ENCODE measurements at places on chromosomes 5 and 9.

GRCh38 chr5:95768731-95769130 is 37.6 kb downstream of the RHOBTB3 start:
- no peak for DNase-seq

- DNase-seq, result no peak
Measured at GRCh38 chr5:133603711-133604110, 8.6 kb downstream of the FSTL4 start.

- no peak for DNase-seq
Measured at GRCh38 chr5:8870349-8870958, 675.4 kb downstream of the SEMA5A start.

- no peak for DNase-seq
Measured at GRCh38 chr5:140588311-140589070, 23.9 kb downstream of the SLC35A4 start.

DNA sequence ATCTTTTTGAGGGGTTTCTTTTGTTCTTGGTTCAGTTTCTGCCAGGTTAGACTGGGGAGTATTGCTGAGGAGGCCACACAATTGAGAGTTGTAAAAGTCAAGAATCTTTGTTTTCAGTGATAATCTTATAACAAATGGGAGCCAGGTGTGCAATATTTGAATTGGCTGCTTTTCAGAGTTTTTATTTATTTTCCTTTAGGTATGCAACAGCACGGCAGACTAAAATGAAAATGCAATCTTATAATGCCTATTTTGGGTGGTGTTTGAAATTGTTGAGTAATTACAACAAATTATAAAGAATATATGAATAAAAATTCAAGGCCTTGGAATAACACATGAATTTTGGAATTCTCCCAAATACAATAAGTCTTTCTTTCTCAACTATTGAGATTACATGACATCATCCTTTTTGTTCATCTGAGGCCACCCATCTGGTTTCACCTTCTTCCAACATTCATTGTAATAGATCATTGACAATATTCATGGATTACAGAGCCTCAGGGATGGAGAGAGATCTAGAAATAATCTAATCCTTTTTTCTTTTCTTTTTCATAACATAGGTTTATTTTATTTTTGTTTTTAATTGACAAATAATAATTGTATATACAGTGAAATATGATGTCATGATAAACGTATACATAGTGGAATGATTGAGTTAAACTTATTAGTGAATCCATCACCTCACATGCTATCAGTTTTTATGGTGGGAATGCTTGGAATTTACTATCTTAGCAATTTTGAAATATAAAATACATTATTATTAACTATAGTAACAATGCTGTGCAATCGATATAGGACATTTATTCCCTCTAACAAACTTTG is 1061.0 kb downstream of the NR2F1-AS1 start:
- DNase-seq, result no peak

DNA sequence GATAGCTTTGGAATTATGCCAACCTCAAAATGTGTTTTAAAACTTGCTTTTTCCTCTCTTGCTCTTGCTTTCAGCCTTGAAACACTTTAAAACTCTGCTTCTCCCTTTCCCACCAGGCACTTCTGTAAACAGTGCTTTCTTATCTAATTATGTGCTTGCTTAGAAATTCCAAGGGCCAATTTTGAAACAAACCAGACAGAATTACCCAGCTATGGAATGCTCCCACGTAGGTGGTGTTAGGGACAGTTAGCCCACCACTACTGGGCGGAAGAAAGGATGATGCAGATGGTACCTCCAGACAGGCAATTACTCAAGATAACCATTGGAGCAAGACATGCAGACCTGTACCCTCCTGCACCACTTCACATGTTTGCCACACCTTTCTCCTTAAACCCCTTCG is 523.0 kb upstream of the PTPRD start:
- no peak for DNase-seq

GRCh38 chr5:67605730-67606585 is 409.4 kb upstream of the CD180 start:
- DNase-seq, result no peak

- peak; percentile 84 for DNase-seq
Measured at GRCh38 chr9:135087489-135087792, at the start of gene OLFM1. Gene OLFM1 (plus strand): TSS chr9:135087668. CDS start chr9:135087990, 322 bp downstream.

DNA sequence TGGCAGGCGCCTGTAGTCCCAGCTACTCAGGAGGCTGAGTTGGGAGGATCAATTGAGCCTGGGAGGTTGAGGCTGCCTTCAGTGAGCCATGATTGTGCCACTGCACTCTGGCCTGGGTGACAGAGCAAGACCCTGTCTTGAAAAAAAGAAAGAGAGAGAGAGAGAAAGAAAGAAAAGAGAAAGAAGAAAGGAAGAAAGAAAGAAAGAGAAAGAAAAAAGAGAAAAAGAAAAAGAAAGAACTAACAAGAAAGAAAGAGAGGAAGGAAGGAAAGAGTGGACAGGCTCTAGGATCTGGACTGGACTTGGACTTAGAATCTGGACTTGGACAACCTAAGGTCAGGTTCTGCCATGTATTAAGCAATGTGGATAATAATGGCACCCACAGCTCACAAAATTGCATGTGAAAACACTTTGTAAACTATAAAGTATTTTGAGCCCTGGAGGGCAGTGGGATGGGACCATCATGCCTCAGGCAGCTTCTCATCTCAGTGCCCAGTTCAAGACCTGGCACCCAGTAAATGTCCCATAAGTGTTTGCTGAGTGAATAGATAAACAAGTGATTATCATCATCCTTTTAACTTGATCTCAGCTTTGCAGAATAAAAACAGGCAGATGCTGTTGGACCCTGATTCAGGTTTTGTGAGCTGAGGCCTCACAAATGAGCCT is 12.8 kb upstream of the PHF19 start:
- no peak for DNase-seq

- no peak for DNase-seq
Measured at GRCh38 chr5:115321309-115321708, 24.9 kb upstream of the CCDC112 start.

DNA sequence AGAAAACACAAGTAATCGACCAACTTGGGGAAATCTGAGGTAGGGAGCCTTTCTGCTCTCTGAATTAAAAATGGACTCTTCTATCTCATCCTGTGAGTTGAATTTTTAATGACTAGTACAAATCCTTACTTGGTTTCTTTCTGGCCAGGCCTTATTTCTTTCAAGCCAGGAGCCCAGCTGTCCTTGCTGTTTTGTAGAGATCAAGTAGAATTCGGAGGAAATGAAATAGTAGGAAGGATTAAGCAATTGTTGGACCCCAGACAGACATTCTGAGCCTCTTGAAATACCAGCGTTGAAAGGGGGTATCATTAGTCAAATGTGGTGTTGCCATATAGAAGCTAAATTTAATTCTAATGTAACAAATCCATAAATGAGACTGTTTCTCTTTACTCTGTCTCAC is 53.7 kb upstream of the SMIM15 start:
- DNase-seq, result no peak

DNA sequence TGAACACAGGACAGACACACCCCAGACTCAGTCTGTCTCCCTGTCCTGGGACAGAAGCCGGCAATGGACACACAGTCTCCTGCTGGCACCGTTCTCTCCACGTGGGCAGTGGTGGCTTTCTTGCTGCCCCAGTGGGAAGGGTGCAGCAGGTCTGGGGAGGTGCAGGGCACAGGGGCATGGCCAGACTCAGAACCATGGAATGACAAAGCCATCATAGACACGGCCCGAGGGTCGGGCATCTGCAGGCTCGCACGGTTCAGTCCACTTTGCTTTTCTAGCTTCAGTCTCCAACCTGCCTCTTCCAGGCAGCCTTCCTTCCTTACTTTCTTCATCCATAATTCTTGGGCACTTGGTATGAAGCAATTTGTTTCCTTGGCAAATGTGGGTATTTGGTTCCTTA is 16.7 kb downstream of the MYMK start:
- no peak for DNase-seq

GRCh38 chr9:35257986-35258659 is 96.3 kb downstream of the UNC13B start:
- DNase-seq, result no peak

- DNase-seq, result no peak
Measured at GRCh38 chr5:14445013-14445412, 136.6 kb upstream of the OTULINL start.

DNA sequence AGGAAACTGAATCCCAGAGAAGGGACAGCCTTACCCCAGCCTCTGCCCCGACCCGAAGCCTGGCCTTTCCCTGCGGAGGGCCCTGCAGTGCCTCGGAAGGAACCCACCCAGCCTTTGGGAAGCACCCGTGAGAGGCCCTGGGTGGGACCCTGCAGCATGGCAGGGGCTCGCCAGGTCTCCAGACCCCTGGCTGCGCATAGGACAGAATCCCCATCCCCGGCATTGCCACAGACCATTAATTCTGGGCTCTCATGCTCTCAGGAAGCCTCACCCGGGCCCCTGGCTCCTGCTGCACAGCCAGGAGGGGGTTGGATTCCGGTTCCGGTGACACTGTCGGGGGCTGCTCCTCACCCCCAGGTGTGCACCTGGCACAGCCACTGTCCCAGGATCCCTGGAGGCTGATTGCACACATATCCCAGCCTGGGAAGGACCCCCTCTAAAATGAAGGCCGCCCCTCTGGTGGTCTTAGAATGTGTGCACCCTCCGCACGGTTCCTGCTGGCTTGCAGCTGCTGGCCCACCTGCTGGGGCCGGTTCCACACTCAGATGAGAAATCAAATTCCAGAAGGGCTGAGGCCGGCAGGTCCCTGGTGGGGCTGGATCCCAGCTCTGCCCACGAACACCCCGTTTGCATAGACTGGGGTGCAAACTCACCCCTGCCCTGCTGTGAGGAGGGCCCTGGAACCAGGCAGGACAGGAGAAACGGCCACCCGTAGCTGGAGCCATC is 4.7 kb downstream of the EGFL7 start:
- DNase-seq, result no peak

GRCh38 chr5:7078901-7079300 is 317.0 kb upstream of the ADCY2 start:
- peak; percentile 38 for DNase-seq

GRCh38 chr9:4762886-4763541 is 22.0 kb upstream of the AK3 start:
- peak; percentile 65 for DNase-seq

DNA sequence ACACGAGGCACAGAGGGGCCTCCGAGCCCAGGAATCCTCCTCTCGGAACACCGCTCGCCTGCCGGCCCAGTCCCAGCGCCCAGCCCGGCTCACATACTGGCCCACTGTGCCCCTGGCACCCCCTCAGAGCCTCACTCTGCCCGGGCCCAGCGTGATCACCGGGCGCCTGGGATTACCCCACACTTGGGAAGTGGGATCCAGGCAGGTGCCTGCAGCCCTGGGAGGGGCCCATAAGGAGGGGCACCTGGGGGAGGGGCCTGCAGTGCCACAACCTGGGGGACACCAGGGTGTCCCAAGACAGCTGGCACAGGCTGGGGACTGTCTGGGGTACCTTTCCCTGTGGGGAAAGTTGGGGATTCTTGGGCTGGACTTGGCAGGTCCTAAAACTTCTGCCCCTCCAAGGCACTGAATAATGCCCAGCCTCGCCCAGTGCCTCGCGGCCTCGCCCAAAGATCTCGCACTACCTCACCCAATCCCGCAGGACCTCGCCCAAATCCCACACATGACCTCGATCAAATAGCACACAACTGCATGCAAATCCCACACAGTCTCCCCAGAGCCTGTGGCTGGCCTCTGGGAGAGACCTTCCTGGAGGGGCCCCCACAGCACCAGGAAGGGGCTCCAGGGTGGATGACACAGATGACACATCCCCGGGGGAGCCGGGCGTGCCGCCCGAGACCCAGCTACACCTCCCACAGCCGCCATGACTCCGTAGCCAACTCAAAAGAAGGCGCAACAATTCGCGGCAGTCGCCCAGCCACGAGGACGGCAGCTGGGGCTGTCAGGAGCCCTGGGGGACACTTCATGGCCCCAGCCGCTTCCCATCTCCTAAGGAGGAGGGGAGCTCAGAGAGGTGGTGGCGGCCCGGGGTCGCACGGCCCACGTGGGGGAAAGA is 13.7 kb downstream of the NOTCH1 start:
- DNase-seq, result no peak

DNA sequence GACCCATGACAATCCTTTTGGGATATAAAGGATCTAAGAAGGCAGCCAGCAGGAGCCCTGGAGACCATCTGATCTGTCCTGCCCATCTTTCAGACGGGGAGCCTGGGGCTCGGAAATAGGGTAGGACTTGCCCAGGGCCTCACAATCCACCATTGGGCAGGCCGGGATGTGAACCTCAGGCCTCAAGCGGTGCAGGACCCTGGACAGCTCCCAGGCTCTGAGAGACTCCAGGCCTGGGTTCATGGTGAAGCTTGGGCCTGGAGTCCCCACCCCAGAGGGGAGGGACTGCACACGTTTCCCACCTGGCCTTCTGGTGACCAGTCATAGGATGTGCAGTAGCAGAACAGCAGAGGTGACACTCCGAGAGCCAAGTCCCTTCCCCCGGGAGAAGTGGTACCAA is 36.6 kb upstream of the RAPGEF1 start:
- peak; percentile 92 for DNase-seq

DNA sequence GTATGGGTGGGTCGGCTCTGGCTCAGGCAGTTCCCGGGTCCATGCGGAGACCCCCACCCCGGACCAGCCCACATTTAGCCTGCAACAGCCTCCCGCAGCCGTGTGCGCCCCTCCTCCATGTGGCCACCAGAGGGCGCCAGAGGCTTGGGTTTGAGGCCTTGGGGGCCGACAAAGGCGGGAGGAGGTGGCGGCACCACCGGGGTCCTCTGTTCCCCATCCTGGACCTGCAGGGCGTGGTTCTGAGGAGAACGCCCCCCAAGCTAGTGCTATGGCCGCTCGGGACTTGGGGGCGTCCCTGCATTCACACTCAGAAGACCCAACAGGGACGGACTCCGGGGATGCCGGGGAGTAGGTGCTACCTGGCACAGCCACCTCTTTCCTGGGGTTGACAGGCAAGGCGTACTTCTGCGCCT is 16.5 kb downstream of the ASS1 start:
- peak; percentile 91 for DNase-seq

- no peak for DNase-seq
Measured at GRCh38 chr5:149544028-149544420, 7.2 kb downstream of the CSNK1A1 start.

DNA sequence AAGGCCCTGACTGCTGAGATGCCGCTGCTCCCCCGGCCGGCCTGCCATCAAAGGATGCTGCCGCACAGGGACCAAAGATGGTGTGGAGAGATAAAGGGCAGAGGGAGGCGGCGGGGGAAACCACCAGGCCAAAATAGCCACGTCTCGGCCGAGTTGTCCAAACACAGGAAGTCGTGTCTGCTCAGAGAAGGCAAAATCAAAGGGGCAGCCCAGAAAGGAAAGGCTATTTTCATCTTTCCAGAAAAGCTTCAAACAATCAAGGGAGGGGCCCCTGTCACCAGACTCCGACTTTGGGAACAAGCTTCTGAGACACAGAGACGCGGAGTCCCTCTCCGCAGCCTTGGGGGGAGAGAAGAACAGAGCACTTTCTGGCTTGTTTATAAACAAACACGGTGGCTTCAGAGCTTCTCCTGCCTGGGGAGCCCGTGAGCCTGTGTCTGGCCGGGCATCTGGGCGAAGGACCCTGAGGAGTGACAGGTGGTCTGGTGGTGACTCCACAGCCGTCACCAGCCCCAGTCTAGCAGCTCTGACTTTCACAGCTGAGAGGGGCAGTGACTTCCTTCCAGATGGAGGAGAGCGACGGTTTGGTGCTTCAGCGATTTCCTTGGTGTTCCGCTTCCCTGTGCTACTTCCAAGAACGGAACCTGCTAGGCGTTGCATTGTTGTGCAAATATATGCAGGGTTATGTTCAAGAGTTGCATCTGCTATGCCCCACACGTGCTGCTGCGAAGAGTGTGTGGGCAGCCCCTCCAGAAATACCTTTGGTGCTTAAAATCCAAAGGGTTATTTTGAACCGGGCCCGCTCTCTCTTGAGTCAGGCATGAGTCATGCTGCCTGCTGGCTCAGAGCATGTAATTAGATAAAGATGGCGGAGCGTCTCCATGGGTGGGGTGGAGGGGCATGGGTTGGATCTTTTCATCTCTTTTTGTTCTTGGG is 24.0 kb downstream of the ADAMTSL2 start:
- DNase-seq, result peak; percentile 67

GRCh38 chr5:132300577-132301343 is 6.6 kb downstream of the SLC22A4 start:
- DNase-seq, result no peak

All from iPS-NIHi11 (cell line).